ENCODE measurements at places on chromosomes 16 and 17.
A peak's percentile ranks its signal among the peaks of the same experiment; 100 is the strongest.

- peak; percentile 22 for DNase-seq
Measured at GRCh38 chr17:73288534-73289302, 23.1 kb downstream of the CDC42EP4 start.

GRCh38 chr16:2296661-2297505, 29.0 kb upstream of the RNPS1 start:
- peak; percentile 27 for DNase-seq

DNA sequence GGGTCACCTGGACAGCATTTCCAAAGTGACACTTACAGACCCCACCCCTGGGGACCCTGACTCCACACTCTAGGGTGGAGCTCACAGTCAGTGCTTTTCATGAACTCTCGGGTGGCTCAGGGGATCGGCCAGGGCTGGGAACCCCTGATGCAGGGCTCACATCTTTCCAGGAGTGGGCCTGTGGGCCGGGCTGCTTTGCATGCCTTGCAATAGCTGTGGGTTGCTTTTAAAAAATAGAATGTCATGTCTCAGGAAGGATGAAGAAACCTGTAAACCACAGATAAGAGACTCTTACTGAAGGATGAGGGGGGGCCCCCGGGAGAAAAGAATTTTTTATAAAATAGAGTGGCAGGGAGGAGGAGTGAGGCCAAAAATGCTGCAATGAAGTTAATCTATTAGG, 40.2 kb downstream of the RBFOX3 start:
- DNase-seq, result no peak

DNA sequence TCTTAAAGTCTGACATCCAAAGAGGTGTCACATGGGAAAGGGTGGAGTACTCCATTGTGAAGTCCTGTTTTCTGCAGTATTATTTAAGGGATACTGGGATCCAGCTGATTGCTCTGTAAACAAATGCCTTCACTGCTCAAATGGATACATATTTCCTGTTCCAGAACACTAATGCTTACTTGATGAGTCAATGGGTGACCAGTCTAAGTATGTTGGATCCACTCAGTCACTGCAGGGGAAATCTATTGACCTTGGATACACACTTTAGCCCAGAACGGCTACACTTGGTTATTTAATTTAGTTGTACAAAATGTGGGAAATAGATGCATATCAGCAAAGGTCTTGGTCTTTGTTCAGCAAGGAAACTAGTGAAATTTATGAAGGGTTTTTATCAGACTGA, 261.4 kb downstream of the MAP2K4 start:
- peak; percentile 80 for DNase-seq

DNA sequence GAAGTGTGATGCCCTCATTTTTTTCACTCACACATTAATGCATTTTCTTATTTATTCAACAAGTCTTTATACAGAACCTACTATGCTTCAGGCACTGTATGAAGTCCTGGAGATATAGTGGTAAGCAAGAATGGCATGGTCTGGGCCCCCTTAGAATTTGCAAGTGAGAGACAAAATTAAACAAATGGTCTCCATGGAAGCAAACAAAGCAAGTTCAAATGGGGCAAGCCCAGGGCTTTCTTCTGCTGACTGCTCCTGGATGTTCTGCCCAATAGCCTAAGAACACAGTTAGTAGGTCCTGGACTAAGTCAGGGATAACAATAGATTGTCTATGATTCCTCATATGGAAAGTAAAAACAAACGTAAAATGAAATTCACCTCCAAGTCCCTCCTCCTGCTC, 31.3 kb upstream of the DDX52 start:
- no peak for DNase-seq

GRCh38 chr16:70772493-70772892, 28.5 kb downstream of the VAC14 start:
- peak; percentile 32 for DNase-seq

DNA sequence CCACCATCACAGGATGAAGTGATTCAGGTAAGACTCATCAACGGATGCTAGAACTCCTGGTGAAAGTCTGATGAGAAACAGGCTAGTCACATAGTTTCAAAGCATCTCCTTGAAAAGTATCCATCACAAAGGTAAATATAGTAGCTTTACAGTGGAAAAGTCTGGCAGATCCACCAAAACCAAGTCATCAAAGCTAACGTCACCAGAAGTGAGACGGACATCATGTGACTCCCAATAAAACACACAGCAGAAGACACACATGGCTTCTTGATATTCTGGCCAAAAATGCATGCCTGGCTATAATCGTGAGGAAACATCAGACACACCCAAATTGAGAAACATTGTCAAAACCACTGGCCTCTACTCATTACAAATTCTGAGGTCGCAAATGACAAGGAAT, 17.9 kb upstream of the TRPV3 start:
- peak; percentile 56 for DNase-seq

DNA sequence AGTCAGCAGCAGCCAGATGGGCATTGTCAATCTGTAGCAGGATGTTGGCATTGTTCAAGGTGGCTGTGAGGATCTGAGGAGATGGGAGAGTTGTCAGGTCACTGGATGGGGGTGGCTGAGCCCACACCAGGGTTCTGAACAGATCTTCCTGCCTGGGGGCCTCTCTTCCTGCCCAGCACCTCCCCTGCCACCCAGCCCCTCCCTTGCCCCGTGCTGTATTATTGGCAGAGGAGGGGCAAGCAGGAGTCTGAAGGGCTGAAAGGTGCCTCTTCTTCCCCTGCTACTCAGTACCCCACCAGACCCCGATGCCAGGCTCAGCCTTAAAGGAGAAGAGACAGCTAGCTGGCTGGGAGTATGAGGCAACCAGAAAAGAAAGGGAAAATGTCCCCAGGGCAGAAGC, 93.0 kb downstream of the GOSR1 start:
- DNase-seq, result no peak

- no peak for DNase-seq
Measured at GRCh38 chr17:50835301-50836234, at the start of gene WFIKKN2. Gene WFIKKN2 (plus strand): TSS chr17:50835586. CDS start chr17:50835938, 352 bp downstream.

GRCh38 chr17:74758848-74759168, 10.4 kb downstream of the NHERF1 start:
- peak; percentile 60 for DNase-seq

- DNase-seq, result no peak
Measured at GRCh38 chr17:76925441-76925891, 57.3 kb downstream of the MGAT5B start.

DNA sequence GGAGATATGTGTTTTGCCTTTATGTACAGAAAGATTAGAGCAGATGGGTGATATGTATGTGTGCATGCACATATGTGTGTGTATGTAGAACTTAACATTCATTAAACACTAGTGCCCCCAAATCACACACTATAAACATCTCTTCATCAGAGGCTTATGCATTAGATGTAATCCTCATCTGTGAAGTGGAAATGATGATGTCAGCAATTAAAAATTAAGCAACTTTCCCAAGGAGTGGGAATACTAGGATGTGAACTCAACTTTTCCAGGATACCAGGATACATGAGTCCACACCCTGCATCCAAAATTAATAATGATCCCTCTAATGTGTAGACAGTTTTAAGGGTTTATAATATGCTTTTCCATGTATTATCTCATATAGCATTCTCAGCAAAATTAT, 127.7 kb upstream of the ADAMTS18 start:
- no peak for DNase-seq

GRCh38 chr16:54193665-54194333, 92.8 kb downstream of the IRX3 start:
- DNase-seq, result peak; percentile 82

DNA sequence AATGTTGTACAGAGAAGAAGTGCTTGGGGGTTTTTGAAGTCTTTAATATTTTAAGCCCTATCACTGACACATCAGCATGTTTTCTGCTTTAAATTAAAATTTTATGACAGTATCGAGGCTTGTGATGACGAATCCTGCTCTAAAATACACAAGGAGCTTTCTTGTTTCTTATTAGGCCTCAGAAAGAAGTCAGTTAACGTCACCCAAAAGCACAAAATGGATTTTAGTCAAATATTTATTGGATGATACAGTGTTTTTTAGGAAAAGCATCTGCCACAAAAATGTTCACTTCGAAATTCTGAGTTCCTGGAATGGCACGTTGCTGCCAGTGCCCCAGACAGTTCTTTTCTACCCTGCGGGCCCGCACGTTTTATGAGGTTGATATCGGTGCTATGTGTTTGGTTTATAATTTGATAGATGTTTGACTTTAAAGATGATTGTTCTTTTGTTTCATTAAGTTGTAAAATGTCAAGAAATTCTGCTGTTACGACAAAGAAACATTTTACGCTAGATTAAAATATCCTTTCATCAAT, 57.8 kb downstream of the HLF start:
- DNase-seq, result no peak

GRCh38 chr16:52906281-52906680, 146.4 kb downstream of the CHD9NB start:
- peak; percentile 57 for DNase-seq

- no peak for DNase-seq
Measured at GRCh38 chr17:80731323-80731722, 186.7 kb downstream of the RPTOR start.

- DNase-seq, result no peak
Measured at GRCh38 chr16:68364561-68364998, 53.8 kb downstream of the PRMT7 start.

DNA sequence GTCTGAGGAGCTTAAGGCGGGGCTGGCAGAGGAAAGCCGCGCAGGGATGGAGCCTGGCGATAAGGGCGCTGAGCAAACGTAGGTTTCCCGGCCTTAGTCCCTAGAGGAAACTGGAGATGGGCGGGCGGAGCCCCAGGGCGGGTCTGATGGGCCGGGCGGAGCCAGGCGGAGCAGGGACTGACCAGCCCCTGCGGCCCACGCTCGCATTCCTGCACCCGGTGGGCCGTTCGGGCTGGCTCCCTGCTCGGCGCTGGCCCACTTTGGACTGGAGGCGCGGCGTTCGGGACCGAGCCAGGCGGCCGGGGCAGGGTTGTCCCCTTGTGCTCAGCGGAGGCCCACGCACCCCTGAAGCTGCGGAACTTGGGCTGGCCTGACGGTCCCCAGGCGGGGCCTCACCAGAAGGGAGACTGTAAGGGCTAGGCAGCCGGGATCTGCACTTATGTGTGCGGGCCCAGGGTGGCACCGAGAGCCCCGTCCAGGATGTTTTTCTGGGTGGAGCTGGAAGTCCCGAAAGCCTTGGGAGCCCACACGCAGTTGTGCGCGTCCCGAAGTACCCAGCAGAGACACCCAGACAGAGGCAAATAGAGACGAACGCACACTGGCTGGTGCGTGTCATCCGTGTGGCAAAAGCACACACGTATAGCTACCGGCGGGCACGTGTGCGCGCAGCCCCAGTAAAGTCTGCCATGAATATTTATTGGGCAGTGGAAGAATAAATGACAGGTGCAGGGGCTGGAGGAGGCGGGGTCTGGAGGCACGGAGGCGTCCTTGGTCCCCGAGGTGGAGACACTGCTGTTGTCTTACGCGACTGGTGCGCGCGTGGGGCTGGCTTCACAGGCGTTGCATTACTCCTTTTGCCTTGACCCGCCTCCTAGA, 1.4 kb downstream of the PYDC1 start:
- peak; percentile 50 for DNase-seq

DNA sequence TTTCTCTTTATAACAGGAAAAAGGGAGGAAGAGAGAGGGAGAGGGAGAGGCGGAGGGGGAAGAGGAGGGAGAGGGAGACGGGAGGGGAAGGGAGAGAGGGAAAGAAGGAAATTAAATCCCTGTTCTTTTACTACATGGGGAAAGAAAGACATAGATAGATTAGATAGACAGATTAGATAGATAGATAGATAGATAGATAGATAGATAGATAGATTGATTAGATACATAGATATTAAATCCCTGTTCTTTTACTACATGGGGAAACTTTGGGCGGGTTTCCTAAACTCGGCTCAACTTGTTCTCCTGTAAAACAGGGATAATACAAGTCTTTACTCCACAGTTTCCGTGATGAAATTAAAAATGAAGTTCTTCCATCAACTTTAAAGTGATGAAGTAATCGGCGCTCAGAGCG, 661 bp downstream of the RFWD3 start:
- no peak for DNase-seq

DNA sequence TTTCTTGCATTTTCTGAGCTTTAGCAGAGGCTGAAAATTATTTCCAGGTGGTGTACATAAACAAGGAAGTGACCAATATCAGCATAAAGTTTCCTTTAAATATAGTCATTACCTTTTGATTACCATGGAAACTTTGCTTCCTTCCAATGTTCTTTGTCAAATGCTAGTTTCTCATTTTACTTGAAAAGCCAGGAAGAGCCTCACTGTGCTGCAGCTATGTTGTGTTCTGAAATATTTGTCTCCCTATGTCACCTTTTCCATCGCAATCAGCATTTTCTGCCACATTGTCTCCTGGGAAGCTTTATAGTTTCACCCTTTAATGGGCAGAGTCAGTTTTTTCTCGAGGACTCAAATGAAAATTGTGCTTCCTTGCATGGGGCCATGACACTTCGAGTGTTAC, 496.0 kb downstream of the CDH8 start:
- no peak for DNase-seq

DNA sequence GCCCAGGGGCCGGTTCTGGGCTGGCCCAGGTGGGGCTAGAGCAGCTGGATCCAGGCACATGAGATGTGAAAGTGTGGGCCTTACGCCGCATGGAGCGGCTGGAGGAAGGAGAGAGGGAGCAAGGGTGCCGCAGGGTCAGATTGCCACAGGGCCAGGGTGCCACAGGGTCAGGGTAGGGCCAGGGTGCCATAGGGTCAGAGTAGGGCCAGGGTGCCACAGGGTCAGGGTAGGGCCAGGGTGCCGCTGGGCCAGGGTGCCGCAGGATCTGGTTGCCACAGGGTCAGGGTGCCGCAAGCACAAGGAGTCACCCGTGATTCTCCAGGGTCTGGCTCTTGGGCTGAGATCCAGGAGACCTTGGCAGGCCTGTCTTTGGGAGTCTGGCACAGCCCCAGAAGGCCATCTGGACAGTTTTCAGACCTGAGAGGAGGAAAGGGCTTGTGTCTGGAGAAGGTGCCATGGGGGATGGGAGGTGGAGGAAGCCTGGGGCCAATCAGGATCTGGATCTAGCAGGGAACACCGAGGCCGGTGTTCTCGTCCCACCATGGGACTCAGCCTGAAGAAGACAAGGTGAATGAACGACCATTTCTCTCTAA, 13.1 kb upstream of the LASP1NB start:
- DNase-seq, result no peak

- DNase-seq, result peak; percentile 45
Measured at GRCh38 chr17:44556166-44556831, 985 bp upstream of the FZD2 start.

GRCh38 chr17:62819511-62820221, 11.6 kb upstream of the MARCHF10 start:
- DNase-seq, result peak; percentile 99

GRCh38 chr16:19130852-19131824, 17.4 kb downstream of the ITPRIPL2 start:
- peak; percentile 65 for DNase-seq

GRCh38 chr16:78768226-78768625, 668.8 kb downstream of the WWOX start:
- DNase-seq, result no peak

DNA sequence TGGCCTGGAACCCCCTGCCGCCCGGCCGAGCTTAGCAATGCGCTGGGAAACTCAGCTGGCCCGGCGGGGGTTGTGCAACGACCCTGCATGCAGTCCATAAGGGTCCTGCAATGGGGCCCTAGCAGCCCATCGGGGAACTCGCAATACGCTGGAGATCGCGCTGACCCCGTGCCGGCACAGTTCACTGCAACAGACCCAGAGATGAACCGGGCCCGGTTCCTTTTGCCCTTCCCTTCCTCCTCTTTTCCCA, 375 bp downstream of the SLC25A11 start:
- DNase-seq, result no peak

Measured in kidney tubule cell (primary cell).